Esophagus muscularis mucosa (tissue), 4 donors: ENCODE measurements at places on chromosomes 5 and 9.

DNA sequence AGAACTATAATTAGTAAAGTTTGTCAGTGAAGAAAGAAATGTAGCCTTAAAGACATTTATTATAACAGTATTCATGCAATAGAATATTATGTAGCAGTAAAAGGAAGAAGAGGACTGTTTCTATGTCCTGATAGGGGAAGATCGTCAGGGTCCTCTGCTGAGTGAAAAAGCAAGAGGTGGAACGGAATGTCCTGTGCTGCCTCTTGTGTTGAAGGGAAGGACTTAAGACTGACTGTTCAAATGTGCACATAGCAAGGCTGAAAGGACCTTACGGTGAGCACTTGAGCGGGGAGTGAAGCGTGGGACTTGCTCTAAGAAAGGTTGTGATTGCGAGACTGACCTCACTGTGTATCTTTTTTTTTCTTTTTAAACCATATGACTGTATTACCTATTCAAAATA, 63.2 kb downstream of the SNX24 start:
- no peak for DNase-seq

GRCh38 chr9:32581512-32582143, 8.7 kb upstream of the NDUFB6 start:
- no peak for DNase-seq

DNA sequence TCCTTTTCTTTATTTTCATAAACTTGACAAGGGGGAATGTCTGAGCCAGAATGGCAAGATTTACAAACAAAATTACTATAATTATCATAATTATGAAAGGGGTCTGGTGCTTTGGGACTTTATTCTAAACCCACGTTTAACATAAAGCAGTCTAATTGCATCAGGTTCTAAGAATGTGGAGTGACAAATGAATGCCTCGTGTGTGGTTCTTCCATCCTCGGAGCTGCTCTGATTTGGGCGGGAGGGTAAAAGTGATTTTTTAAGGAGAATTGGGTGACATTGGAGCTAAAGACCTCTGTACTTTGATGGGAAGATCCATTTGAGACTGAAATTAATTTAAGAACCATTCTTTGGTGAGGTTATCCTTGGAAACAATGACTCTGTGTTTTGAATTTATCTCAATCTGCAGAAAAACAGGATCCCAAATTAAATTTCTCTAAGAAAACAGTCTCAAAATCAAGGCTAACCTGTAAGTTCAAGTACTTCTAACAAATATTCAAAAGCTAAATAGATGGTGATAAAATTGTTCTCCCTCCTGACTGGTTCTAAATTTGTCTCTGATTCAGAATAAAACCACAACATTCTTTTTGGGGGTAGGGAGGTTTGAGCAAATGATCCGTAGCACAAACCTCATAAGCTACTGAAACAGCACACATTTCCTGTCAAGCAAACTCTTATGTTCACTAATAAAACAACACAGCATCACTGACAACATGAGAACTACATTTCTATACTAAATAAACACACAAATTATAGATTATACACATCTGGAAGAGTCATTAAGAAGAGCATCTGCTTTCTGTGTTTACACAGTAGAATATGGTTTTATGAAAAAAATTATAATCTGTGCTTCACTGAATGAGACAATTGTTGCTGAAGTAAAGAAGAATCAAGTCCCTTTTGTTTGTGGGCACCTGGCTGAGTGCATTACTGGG, 85.5 kb downstream of the DCP2 start:
- DNase-seq = no peak

GRCh38 chr9:80507611-80508010, 935.8 kb downstream of the TLE4 start:
- DNase-seq = no peak

DNA sequence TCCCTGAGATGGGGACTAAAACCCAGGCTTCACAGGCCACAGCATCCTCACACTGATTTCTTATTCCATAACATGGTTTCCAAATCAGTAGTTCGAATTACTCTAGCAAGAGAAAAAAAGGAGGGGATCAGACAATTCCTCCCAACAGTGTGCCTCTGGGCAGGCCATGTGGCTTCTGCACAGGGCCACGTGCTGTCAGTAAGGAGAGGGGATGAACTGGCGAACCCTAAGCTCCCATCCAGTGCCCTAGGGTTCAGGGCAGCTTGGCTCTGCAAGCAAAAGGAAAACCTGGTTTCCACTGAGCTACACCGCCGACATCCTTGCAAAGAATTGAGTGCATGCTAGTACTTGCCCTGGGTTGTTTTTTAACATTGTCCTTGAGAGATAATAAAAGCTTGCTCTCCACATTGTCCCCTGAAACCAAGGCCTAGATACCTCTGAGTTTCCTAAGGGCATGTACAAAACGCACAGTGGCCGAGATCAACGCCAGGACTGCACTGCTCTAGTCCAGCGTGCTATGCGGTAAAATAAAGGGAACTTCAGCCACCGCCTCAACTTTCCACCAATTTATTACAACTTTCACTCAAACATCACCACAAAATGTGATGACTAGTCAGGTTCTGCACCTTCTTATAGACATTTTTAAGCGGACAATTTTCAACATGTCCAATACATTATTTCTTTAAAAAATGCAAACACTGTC, 4.5 kb downstream of the CAMSAP1 start:
- no peak for DNase-seq

DNA sequence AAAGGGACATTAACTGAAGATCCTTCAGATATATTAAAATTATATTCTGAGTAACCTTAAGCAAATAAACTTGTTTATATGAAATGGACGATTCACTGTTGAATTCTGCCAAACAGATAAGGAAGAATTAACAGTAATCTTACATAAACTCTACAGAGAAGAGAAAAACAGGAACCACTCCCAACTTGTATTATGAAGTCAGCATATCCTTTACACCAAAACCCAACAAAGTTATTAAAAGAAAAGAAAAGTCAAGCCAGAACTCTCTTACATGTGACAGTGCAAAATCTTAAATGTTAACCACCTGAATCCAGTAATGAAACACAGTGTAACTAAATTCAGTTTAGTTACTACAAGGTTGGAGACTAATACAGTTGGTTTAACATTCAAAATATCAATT, 185.8 kb downstream of the DEPDC1B start:
- DNase-seq = no peak

DNA sequence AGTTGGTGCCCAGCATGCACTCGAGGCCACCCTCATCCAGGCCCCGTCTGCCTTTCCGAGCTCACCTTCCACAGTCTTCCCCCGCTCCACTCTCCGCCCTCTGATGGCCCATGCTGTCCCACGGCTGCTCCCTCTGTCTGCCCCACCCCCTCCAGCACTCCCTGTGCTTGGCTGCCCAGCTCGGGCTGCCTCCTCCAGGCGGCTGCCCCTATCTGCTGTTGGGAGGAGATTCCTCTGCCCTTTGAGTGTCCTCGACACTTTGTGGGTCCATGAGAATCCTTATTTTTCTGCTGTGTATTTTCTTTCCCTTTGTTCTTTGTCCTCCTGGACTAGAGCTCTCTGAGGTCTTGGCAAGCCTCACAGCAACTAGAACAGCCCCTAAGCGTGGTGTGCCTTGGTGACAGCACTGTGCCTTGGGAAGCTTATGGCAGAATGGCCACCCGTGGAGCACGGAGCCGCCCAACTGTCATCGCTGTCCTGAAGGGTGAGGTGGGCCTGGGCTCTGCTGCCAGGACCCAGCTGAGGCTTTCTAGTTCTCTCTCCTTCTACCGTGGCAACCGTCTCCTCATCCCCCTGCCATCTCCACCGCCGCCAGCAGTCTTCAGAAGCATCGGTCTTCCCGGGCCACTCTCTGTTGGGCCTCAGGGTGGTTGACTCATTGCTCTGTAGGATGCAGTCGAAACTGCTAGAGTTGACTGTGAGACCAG, 5.2 kb downstream of the NTMT1 start:
- no peak for DNase-seq

- DNase-seq = no peak
Measured at GRCh38 chr9:134969156-134970045, 51.7 kb upstream of the FCN1 start.

DNA sequence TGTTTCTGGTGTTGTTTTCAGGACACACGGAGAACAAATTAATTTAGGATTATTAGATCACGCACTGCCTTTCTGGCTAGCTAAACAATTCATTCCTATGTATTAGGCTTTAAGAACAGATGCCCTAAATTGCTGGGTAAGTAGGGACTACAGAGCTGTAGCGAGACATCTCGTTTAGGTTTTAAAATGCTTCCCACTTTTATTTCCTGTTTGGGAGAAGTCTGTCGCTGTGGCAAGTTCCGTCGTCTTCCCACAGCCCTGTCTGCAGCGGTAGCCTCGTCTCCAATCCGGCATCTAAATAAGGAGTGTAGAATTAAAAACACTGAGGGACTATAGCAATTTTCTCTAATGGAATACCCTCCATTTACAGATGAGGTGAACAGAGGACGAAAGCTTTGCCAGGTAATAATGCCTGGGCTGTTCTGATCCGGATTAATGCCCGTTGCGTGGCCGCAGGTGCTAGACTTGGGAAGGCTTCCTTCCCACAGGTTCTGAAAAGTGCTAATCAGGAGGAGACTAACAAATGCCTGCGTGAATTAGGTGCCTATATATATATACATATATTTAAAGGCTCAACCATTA, 1.3 kb upstream of the TRIM36 start:
- no peak for DNase-seq

DNA sequence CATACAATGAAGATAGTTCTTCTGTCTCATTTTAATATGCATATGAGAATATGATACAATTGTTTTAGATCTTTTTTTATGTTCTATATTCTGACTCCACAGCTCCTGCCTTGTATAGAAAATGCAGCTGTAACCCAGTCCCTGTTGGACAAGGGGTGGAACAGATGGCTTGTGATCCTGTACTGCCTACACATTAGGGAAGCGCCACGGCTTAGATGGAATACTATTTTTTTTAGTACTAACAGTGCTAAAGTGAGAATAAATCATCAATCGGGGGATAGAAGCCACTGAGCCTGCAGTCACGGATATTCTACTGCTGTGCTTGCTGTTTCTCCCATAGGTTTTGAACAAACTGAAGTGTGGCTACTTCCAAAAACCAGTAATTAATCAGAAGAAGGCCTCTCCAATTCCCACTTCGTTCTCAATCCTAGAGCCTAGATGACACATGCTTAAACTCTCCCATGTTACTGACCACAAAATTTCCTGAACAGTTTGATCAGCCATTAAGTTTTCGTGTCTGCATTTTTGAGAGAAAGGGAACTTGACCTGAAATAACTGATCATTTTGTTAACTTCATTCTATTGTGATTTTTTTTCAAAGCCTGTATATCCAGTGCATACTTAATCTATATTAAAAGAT, 150.3 kb downstream of the CDH18 start:
- no peak for DNase-seq

DNA sequence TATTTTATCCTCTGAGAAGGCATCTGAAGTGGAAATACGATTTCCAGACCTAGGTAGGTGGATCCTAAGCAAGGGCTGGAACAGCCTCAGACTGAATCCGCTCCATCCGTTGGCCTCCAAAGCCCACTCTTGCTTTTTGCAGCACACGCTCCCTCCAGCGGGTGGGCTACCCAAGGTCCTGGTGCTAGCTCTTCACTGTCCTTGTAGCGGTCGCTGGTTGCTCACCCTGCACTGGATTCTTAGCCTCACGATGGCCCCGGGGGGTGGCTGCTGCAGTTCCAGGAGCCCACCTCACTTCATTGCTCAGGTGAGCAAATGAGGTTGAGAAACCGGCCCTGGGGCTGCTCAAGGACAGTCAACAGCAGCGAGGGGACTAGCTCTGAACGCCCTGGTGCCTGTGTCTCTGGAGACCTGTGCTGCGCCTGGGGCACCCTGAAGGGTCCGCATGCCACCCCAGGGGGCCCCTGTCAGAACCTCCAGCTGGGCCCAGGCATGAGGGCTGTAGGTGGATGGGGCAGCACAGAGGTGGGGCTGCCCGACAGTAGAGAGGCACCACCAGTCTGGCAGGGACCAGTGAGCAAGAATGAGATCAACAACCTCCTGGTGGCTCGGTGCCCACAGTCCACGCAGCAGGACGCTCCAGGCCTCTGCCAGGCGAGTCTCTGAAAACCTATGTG, 4.3 kb downstream of the MGAT4B start:
- DNase-seq = no peak

DNA sequence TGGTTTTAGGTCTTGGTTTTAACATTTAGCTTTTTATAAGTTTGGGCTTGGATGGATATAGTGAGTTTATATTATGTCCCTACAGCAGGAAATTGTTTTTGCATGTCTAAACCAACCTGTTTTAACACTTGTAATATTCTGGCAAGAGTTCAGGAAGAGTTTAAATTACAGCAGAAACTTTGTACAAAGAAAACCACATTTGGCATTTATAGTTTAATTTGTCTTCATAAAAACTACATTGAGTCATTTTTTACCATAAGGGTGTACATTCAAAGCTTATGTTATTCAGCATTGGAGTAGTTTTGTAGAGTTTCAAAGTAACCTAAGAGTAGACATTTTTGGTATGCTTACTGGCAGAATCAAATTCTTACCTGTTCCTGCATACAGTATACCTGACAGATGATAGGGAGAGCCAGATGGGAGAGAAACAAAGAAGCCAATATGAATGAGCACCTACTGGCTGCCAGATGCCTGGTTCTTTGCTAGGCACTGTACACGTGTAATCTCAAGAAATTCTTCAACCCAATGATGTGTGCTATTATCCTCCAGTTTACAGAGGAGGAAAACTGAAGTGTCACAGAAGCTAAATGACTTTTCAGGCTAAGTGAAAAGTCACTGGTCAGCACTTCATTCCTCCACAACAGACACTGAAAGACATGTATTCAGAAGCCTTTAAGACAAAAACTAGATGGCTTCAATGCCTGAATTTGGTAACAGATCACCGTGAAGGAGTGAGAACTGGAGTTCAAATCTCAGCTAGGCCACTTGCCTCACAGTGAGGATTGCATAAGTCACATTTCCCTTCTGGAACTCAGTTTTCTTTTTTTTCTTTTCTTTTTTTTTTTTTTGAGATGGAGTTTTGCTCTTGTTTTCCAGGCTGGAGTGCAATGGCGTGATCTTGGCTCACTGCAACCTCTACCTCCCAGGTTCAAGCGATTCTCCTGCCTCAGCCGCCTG, 25.9 kb upstream of the ECM2 start:
- DNase-seq = no peak

- no peak for DNase-seq
Measured at GRCh38 chr9:123049589-123050222, 16.2 kb downstream of the GPR21 start.
